ENCODE measurements at places on chromosomes 2 and 18.

DNA sequence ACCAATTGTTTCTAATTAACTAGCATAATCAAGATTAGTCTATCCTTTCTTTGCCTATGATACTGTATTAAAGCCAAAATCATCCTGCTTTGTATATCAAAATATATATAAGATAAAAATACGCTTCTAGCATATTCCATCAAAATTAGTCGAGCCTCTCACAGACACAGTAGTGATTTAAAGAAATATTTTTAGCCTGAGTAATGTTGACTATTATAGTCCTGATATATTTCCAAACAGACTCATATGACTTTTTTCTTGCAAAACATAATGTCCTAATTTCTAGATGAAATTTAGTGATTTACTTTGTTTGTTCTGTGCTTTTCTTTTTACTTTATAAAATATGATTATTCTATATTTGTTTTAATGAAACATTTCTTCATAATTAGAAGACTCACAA, 30.9 kb downstream of the FAP start:
- DNase-seq: no peak

DNA sequence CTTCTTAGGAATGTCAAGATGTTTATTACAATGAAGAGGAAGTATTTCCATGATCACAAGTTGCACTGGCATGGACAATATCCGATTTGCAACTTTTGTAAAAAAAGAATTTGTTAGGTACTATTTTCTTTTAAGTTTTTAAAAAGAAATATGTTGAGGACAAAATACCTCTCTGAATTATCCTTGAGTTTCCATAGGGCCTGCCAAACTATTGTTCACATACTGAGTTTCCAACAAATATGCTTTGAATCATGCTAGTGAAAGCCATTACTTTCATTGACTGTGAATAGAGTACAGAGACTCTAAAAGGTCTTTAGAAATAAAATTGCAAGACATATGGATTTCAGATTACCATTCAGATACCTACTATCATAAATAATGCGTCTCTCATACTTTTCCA, 566.1 kb downstream of the TMEM182 start:
- DNase-seq: no peak

GRCh38 chr2:177244244-177244771, 20.2 kb downstream of the NFE2L2 start:
- DNase-seq: no peak

- DNase-seq: no peak
Observed at GRCh38 chr18:59885579-59886163, 14.1 kb upstream of the PMAIP1 start.

- DNase-seq: no peak
Observed at GRCh38 chr2:218607436-218608115, at the start of gene PLCD4. Gene PLCD4, plus strand, starts transcription at chr2:218607899. Its CDS starts 7,841 bp downstream, at chr2:218615740.

GRCh38 chr2:190887089-190887488, 6.5 kb downstream of the GLS start:
- no peak for DNase-seq

DNA sequence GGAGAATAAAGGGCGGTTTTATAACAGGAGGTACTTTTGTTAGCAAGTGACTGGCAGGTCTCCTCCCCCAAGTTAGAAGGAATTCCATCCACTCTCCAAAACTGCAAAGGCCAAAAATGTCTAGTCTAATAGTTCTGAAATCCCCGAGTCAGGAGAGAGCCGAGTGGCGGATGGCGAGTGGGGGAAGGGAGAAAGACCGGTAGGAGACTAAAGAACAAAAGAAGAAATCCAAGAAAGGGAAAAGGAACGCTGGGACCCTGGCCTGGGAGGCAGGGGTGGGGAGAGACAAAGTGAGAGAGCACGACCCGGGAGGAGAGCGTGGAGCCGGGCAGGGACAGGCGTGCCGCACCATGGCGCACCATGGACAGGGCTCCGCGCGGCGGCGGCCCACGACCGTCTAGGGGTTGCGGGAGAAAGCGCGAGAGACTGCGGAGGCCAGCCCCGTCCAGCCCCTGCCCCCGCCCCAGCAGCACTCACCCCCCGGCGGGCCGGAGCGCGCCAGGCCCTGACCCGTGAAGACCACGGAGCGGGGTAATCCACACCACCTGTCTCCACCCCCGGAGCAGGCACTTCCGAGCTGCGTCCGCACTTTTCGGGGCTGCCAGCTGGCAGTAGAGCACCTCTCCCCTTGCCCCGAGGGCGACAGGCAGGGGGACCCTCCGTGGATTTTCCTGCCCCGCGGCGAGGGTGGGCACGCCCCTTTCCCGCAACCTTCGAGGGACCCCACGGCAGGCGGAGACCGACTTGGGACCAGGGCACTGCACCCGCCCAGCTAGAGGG, 1.6 kb downstream of the CDH2 start:
- no peak for DNase-seq

- DNase-seq: no peak
Observed at GRCh38 chr2:200693836-200694470, 108.1 kb downstream of the AOX1 start.

DNA sequence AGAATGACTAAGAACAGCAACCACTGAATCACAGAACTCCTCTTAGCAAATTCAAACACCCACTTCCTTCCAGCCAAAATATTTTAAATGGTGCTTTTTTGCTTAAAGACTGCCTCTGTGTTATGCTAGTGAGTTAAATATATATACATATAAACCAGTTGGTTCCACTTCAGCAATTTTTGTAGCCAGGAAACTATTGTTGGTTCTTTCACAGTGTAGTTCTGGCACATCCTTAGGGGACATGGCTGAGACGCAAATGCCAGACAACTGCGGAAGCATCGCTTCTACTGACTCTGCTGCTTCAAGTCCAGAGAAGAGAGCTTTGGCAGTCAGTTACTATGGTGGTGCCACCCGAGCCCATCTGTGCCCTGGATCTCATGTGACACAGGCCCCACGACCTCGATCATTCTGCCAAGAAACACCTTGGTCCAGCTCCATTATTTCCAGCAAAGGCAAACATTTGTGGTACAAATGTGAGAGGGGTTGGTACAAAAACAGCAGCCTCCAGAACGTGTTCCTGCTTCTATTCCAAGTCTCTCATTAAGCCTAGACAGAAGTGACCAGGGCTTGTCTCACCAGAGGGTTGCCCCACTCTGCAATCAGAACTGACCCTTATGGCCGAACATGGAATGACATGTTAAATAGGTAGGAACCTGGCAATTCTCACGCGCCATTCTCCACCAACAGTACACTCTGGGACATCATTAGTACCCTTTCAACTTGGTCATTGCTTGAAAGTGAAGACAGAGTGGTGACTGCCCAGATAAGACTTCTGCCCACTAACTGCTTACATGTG, 117.8 kb upstream of the NRP2 start:
- DNase-seq: no peak

GRCh38 chr2:78701546-78701945, 324.0 kb upstream of the REG3G start:
- DNase-seq: no peak

- no peak for DNase-seq
Observed at GRCh38 chr2:25490217-25490616, 148.5 kb upstream of the DNMT3A start.

- DNase-seq: no peak
Observed at GRCh38 chr2:84942166-84942565, 28.8 kb upstream of the KCMF1 start.

GRCh38 chr2:163692081-163692480, 43.7 kb downstream of the FIGN start:
- DNase-seq: no peak

GRCh38 chr2:172456002-172456401, 28.6 kb downstream of the ITGA6 start:
- no peak for DNase-seq

GRCh38 chr18:58529714-58530354, 99.1 kb downstream of the ALPK2 start:
- DNase-seq: peak; percentile 45

- no peak for DNase-seq
Observed at GRCh38 chr18:3704556-3705344, 254.8 kb downstream of the TGIF1 start.

GRCh38 chr2:149170156-149170555, 131.7 kb downstream of the LYPD6B start:
- DNase-seq: no peak

DNA sequence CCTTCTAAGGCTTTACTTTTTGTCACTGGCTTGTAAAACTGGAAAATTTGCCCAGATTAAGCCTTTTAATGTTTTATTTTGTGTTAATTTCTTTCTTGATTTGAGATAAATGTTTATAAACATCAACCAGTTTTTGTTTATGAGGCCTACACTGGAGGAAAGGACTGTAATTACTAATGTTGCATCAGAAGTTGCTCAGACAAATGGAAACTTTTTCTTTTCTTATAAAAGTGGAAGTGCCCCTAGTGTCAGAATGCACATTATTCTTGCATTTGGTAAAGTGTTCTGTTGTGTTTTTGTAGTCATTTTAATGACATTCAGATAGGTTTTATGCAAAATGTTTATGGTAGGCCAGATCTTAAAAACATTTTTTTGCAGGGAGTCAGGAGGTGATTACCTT, 25.3 kb downstream of the LCLAT1 start:
- DNase-seq: no peak
